Activated naive CD8-positive, alpha-beta T cell treated with anti-CD3 and anti-CD28 coated beads for 36 hours (primary cell): ENCODE measurements at places on chromosomes 11 and 22.

- no peak overlapping the region for H3K4me3 ChIP-seq
- H3K27me3 ChIP-seq = no peaks in the 10 kb centered on the region
- no peak overlapping the region for H3K27ac ChIP-seq
- no peaks in the 10 kb centered on the region for H3K4me1 ChIP-seq
- DNase-seq = no peak
Measured at GRCh38 chr11:126862664-126863243, 137.8 kb downstream of the KIRREL3 start.

- no peaks in the 10 kb centered on the region for H3K4me1 ChIP-seq
- H3K36me3 ChIP-seq = no peaks in the 10 kb centered on the region
- H3K4me3 ChIP-seq = no peak overlapping the region
- H3K27me3 ChIP-seq = peaks cover 15% of the 10 kb centered on the region
- no peak for DNase-seq
Measured at GRCh38 chr22:27407369-27407985, 394.1 kb downstream of the MN1 start.

- no peaks in the 10 kb centered on the region for H3K36me3 ChIP-seq
- H3K27ac ChIP-seq = peak overlapping the region; percentile 23
- DNase-seq = no peak
- H3K27me3 ChIP-seq = no peaks in the 10 kb centered on the region
- no peak overlapping the region for H3K4me3 ChIP-seq
Measured at GRCh38 chr11:95241681-95242081, 10.7 kb upstream of the SESN3 start.

DNA sequence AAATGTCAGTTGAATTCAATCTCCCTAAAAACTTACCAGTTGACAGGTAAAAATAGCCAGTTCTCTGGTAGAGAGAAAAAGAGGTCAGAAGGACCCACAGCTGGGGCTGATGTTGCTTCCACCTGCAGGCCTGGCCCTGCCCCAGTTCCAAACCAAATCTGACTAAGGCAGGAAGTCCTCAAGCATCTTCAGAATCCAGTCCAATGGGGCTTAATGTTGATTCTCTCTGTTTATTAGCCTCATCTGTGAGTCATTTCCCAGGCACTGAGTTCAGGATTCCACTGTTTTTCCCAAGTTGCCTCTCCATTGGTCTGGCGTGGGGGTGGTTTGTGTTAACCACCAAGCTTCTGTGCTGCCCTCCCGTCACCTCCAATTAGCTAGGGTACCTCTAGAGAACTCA, 601.8 kb downstream of the INSC start:
- no peak overlapping the region for H3K27ac ChIP-seq
- no peaks in the 10 kb centered on the region for H3K36me3 ChIP-seq
- no peak for DNase-seq
- peaks cover 9% of the 10 kb centered on the region for H3K27me3 ChIP-seq
- no peak overlapping the region for H3K4me3 ChIP-seq

- no peak overlapping the region for H3K27ac ChIP-seq
- no peaks in the 10 kb centered on the region for H3K4me1 ChIP-seq
- H3K4me3 ChIP-seq = no peak overlapping the region
- peaks cover 24% of the 10 kb centered on the region for H3K27me3 ChIP-seq
- DNase-seq = no peak
Measured at GRCh38 chr11:112631333-112631732, 329.9 kb upstream of the NCAM1 start.

DNA sequence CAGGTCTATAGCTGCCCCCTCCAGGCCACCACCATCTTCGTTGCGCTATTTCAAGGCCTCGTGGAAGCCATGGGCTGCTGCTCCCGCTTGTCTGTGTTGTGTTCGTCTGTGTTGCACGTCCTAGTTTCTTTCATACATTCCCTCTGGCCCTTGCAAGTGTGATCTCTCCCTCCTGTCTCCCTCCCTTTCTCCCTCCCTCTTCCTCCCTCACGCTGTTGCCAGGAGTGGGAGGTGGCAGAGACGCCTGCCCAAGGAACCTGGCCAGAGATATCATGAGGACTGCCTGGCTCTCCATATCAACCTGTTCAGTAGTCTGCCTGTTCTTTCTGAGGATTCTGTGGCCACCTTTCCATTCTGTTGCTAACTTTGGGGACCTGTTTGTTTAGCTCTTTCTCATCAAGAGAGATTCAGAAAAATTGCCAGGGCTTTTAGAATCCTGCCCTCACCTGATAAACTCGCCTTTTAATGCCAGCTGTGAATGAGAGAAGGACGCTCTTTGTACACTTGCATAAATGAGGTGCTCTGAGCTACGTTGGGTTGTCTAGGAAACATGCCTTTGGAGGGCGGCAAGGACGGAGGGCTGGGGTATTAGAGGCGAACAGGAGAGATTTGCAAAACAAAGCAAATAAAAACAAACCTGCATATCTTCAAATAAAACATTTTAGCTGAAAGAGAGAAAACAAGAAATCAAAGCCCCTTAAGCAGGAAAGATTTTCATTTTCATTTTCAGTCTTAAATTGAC, 185.2 kb downstream of the TBC1D22A start:
- H3K4me1 ChIP-seq = peaks cover 14% of the 10 kb centered on the region
- DNase-seq = no peak
- H3K27ac ChIP-seq = peak overlapping the region; percentile 26

DNA sequence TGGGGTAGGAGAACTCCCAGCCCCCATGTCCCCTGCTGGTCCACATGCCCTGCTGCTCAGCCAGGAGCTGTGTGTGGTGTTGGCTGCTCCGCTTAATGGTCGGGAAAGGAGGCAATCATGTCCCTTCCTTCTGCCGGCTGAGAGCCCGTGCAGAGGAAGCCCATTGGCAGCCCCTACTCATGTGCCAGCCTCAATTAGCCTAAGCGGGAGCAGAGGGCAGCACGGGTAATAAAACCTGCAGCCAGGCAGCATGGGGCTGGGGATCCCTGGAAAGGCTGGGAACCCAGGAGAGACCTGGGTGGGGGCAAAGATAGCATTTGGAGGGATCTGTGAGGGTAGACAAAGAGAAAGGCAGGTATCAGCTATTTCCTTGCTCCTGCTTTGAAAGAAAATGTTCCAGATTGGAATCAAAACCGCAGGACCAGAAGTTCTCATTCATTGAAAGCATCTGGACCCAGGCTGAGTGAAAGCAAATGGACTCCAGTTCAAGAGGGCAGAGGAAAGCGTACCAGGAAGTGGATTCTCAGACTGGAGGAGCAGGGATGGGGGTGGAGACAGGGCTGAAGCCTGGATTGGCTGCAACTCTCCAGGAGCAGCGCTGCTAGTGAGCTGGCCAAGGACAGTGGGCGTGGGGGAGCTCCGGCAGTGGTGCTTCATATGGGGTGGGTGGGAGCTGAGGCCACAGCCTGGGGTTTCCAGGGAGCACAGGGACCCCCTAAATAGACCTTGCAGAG, 103.4 kb upstream of the NECTIN1 start:
- H3K27ac ChIP-seq = no peak overlapping the region
- H3K27me3 ChIP-seq = peaks cover 61% of the 10 kb centered on the region
- no peak overlapping the region for H3K4me3 ChIP-seq
- DNase-seq = no peak
- peaks cover 8% of the 10 kb centered on the region for H3K4me1 ChIP-seq

- H3K36me3 ChIP-seq = no peaks in the 10 kb centered on the region
- H3K27ac ChIP-seq = no peak overlapping the region
- peaks cover 13% of the 10 kb centered on the region for H3K4me1 ChIP-seq
- no peak for DNase-seq
- no peaks in the 10 kb centered on the region for H3K27me3 ChIP-seq
Measured at GRCh38 chr11:2778630-2779498, 79.1 kb upstream of the KCNQ1OT1 start.

DNA sequence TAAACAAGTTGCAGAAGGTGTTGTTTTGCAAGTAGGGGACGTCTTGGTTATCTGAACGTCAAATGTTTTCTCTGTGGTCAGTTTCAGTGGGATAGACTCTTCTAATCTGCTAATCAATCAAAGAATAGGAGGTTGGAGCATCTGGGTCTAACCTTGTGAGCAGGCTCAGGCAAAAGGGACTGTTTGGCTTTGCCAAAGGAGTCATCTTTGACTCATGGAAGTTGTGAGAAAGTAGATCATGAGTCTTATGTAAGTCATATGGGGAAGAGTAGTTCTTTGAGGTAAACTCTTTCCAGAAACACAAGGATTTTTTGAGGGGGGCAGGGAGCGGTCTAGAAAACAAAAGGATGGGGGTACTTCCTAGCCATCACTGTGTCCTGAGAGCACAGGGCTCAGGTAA, 27.1 kb upstream of the TOP3B start:
- peaks cover 13% of the 10 kb centered on the region for H3K27me3 ChIP-seq
- H3K27ac ChIP-seq = no peak overlapping the region
- H3K4me1 ChIP-seq = no peaks in the 10 kb centered on the region
